ENCODE measurements at places on chromosomes 1 and 21.
A peak's percentile ranks its signal among the peaks of the same experiment; 100 is the strongest.

DNA sequence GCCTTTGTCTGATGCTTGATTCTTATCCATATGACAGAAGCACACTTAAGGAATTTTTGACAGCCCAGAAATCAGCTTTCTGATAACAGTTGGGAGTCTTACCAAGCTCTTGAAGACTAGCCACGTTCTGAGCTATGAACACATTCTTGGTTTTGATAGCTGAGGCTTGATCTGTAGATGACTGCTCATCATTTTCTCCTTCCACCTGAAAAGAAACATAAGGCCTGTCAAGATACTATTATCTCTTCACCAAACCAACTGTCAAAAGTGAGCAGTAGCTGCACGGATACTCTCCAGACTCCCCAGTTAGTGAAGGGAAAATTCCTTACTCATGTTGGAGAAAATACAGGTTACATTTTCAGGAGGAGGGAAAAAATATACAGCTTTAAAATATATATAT, 12.2 kb downstream of the UBR4 start:
- DNase-seq: no peak

DNA sequence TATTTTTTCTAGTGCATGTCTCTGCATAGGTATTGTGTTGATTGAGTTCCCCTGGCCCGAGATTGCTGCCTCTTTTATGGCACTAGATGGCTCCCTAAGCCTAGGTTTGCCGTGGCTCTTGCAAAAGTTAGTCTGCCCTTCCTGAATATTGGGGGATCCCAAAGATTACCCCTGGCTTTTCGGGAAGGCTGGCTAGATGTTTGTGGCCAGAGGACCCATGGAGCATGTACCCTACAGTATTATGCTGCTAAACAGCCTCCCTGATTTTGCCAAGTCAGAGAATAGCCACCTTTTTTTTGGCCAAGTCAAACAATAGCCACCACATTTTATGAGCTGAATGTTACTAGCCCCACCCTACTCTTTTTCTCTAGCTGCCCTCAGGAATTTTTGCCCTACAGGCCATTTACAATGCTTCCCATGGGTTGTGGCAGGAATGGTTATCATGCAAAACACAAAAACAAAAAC, 343.2 kb downstream of the OLFM3 start:
- DNase-seq: peak; percentile 65

DNA sequence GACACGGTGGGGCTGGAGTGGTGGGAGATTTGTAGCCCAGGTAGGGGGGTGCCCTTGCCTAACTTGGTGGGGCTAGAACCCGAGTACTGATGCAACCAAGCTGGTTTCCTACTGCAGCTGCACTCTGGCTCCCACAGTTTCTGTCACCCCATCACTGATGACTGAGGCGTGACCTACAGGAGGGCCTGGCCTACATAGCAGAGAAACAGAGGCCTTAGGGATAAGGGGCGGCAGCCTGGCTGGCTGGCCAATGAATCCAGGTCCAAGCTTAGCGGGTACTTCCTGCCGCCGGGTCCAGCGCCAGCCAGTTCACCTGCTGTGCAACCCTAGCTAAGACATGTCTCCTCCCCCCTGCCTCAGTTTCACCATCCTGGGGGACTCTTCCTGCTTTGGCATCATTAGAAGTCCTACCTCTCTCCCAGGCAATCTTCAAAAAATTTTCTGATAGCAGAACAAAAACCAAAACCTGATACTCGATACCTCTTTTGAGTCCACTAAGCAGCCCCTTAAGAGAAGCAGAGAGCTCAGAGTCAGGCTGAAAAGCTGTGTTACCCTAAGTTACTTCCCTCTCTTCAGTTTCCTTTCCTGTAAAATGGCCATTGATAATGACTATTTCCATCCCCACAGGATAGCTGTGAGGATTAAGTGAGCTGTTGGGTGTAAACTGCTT, 27.3 kb upstream of the RNF19B start:
- DNase-seq: no peak

DNA sequence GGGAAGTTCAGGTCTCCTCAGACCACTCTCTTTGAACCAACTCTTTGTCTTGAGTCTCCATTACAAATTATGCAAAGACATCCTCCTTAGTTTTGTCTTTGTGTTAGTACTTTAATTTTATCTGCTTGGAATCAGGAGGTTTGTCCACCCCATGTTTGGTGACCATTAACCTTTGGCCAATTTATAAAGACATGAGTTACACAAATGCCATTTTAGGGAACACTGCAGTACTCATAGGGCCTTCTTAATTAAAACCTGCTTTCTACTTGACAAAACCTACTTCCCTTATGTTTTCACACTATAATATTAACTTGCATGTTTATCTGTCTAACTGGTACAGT, 7.9 kb upstream of the CDC73 start:
- DNase-seq: no peak

DNA sequence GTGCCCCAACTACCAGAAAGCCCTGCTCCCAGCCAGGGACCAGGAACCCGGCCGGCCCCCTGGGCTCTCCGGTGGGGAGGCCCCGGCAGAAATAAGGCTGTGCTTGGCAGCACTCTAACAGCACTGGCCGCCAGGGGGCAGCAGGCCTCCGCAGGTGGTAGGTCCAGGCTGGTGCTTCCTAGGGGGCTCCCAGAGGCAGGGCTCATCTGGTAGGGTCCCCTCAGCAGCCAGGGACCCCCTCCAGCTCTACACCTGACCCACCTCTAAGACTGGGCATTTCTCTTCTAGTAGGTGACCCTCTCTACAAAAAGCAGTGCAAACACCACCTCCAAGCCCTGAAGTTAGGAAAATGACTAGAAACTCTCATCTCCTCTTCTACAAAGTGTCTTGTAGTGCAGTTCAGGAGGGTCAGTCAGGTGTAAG, 85.6 kb downstream of the STUM start:
- DNase-seq: peak; percentile 90

DNA sequence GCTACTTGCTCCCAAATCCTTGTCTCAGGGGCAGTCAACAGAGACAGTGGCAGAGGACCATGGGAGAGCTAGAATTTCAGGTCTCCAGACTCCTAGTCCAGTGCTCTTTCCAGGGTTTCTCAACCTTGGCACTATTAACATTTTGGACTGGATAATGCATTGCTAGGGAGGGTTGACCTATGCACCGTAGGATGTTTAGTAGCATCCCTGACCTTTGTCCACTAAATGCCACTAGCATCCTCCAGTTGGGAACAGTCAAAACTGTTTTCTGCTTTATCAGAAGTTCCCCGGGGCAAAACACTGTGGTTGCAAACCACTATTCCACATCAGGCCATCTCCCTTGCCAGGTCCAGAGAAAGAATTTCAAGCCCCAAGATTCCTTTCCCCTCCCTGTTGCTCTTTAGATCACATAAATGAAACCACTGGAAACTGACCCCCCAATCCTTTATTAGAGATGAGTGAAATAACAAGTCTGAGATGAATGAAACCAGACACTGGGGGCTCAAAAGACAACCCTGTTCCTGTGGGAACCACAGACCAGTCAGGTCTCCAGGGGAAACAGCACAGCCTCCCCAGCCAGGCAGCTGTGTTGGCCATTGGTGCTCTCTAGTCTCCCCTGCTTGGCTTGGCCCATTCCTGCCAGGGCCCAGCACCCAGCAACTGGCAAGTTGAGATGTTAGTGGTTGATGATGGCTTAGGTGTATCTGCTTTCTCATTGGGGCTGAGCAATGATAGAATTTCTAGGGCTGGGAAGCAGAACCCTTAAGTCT, 3.8 kb upstream of the TCEA3 start:
- DNase-seq: no peak

GRCh38 chr1:81559662-81560350, 240.9 kb upstream of the ADGRL2 start:
- DNase-seq: no peak

GRCh38 chr1:68045511-68046180, 4.8 kb downstream of the DIRAS3 start:
- DNase-seq: no peak

GRCh38 chr1:204094313-204094729, 21.4 kb downstream of the SOX13 start:
- DNase-seq: no peak

- no peak for DNase-seq
Measured at GRCh38 chr1:176976225-176976624, 188.3 kb downstream of the ASTN1 start.
